ENCODE measurements at places on chromosomes 1 and 21.

DNA sequence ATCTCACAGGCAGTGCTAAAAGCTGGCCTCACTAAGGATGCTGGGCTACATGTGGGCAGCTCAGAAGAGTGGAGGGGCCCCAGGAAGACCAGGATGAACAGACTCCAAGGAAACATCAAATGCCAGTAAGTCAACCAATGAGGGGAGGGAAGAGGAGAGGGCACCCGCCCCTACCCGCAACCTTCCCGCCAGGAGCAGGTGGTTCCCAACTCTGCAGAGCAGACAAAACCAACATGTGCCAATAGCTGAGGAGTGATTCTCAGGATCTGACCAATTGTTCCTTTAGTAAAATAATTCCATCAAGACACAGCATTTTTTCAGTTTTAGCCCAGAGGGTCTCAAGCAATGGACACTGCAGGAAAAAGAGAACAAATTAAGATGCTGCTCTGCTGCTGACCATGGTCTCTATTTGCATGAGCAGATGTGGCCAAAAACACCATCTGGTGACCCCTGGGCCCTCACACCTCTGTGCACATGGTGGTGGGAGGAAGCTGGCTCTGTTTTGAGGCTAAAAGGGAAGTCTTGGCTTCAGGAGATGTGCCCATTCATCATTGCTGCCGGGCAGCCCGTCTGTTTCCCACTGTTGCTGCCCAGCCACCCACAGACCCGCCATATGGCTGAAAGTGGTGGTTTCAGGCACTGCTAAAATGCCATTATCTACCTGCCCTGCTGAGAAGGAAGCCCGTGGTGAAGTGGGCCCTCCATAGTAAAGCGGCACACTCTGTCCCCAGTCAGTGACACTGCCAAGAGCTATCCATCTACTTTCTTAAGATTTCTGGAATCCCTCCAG, 231.8 kb downstream of the KCNH1 start:
- DNase-seq: no peak

DNA sequence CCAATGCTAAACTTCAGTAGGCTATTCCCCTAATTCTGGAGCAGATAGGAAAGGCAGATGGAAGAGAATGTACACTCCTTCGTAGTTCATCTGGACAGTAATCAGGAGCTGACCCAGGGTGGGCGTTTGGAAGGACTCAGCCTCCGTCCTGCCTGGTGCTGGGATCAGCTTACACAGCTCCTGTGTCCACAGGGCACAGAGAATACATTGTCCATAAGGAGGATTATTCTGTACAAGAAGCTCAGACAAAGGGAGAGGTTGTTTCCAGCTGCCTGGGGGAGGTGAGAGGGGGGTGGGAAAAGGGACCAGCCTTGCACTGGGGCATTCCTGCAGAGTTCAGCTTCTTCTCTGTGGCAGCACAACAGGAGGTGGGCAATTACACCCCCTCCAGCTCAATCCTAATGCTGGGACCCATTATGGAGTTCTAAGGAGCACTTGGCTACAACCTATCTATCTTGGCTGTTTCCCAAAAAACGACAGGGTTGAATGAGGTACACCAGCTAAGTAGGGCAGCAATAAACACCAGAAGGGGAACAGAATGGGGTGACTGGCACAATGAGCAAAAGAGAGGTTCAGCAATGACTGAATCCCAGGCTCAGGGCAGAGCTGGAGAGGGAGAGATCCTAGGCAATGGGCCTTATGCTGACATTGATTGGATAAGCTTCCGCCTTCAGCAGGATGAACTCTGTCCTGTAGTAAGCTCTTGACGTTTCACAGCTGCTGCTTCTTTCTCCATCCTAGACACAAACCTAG, 7.4 kb downstream of the MED8 start:
- DNase-seq: no peak

DNA sequence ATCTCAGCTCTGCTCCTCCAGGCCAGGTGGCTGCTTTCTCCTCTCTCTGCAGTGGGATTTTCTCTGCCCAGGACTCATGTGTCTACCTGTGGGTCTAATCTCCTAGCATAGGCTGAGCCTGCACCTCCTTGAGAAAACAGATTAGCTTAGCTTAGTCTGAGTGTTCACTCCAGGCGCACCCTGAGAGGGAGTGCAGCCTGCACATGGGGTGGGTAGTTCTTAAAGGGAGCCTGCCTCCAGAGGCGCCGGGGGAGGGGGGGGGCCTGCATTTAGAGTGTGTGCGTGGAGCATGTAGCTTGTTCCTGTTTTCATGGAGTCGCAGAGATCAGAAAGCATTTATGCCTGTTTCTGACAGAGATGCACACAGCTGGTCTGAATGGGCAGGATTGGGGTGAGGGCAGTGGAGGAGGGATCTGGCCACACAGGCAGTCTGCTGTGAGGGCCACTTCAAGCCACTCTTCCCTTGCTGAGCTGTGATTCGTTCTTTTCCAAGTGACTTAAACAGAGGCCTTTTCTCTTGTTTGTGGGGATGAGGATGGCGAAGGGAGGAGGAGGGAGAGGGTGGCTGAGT, 45.2 kb downstream of the GALNT2 start:
- no peak for DNase-seq

- peak; percentile 34 for DNase-seq
Measured at GRCh38 chr1:64469977-64470664, at the start of gene CACHD1. Gene CACHD1 (plus strand): TSS chr1:64470129. CDS start chr1:64470745, 616 bp downstream.

DNA sequence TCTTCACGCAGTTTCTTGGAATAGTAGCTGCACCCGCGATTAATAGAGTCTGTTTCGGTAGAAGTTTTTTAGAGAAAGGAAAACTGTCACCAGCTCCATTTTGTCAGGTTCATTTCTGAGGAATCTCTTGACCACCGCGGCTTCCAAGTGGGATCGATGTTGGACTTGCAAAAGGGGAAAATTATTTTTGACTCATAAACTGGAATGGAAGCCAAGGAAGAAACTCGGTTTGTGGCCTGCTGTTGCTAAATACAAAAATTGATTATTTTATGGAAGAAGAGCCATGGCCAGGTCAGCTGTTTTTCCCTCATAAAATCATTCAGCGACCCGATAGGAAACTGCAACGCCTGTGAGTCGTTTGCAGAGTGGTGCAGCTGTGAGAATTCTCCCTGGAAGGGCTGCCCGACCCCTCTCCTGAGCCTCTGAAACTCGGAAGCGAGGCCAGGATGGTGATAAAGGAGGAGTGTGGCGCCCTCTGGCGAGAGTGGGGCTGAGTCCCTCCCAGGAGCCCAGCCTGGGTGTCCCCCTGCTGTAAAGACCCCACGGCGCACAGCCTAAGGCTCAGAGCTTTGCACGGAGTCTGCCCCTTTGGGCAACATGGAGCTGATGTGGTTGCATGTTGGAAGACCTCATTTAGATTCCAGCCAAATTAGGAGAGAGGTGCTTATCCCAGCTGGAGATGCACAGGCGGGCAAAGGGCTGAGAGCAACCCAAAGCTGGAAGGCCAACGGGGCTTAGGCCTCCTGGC, 83.6 kb upstream of the SLC25A33 start:
- DNase-seq: no peak

GRCh38 chr1:8554956-8555534, 237.1 kb downstream of the SLC45A1 start:
- DNase-seq: no peak

GRCh38 chr1:1315435-1315954, 7.1 kb downstream of the PUSL1 start:
- DNase-seq: no peak

- DNase-seq: no peak
Measured at GRCh38 chr1:14912839-14913481, 240.6 kb upstream of the TMEM51 start.

DNA sequence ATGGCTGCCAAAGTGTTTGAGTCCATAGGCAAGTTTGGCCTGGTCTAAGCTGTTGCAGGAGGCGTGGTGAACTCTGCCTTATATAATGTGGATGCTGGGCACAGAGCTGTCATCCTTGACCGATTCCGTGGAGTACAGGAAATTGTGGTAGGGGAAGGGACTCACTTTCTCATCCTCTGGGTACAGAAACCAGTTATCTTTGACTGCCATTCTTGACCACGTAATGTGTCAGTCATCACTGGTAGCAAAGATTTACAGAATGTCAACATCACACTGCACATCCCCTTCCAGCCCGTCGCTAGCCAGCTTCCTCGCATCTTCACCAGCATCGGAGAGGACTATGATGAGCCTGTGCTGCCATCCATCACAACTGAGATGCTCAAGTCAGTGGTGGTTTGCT, 215.8 kb upstream of the JUN start:
- DNase-seq: no peak

DNA sequence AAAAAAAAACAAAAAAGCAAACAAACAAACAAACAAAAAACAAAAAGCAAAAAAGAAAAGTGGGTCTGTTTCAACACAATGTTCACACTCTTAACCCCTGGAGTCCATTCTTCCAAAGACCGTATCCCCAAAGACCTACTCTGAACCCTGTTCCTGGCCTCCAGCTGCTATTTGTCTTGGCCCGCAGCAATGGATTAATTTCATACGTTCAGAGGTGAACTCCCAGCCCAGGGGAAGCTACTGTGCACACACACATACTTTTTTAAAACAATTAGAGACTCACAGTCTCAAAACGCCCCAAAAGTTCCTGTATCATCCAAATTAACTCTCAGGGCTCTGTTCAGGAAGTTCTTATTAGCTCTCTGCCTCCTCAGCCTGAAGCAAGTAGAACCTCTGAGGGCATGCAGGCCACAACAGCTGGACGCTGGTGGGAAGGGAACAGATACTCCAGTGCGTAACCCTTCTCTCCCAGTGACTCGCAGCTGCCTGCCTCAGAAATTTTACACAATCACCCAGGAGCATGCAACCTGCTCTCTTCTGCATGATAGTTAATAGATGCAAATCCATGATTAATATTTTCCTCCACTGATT, 395.4 kb downstream of the RRAGC start:
- DNase-seq: no peak

- peak; percentile 72 for DNase-seq
Measured at GRCh38 chr1:201999625-202000238, 10.7 kb upstream of the ELF3 start.

DNA sequence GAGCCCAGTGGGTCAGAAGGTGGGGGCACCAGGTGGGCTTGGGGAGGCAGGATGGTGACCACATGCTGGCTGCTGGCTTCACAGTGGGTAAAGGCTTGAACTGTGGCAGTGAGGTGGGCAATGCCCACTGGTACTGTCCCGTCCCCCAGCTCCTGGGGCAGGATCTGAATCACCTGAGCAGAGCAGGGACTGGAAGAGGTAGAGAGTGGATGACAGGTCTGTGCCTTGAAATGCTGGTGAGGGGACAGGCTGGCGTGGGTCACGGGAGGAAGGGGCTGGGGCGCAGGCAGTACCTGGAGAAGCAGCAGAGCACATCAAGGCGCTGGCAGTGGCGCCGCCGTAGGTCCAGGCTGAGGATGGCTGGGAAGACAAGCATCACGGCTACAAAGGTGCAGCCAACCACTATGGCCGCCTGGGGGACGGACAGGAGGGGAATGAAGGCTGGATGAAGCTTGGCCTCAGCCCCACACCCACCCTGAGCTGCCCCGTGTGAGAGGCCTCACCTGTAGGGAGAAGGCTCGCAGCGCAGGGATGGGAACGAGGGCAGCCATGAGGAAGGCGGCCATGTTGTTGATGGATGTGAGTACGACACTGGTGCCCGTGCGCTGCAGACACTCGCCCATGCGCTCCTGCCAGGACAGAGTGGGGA, 14.9 kb downstream of the PTCH2 start:
- no peak for DNase-seq

GRCh38 chr1:11364170-11364569, 91.2 kb downstream of the UBIAD1 start:
- DNase-seq: no peak

GRCh38 chr1:200831091-200831490, 41.7 kb upstream of the GPR25 start:
- no peak for DNase-seq

DNA sequence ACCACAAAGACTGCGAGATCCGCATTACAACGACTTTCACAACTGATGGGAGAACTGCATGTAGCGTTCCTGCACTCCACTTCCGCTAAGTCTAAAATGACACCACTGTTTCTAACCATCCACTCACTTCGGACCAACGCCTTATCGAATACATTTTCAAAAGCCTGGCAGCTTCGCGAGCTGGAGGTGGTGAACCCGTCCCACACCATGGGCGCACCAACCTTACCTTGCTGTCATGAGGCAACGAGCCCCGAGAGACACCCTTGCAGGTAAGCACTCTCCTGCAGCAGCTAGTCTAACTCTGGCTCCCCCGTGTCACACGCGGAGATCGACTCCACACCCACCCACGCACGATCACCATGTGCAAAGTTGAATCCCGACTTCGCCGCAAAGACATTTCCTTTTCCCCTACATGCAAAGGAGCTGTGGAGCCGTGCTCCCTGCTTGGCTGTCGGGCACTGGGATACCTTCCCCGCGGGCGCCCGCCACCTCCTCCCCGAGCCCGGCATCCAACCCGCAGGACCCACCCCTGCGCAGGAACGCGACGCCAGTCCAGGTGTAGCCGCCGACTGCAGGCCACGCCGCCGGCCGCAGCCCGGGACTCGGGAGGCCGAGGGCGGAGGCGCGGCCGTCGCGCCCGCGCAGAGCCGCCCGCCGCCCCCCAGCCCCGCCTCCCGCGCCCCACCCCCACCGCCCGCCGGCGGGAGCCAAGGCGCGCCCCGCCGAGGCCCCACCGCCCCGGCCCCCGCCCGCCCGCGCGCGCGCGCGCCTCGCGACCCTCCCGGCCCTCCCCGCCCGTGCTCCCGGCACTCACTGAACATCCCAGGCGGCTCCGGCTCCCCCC, 629 bp downstream of the TAF5L start:
- DNase-seq: no peak

DNA sequence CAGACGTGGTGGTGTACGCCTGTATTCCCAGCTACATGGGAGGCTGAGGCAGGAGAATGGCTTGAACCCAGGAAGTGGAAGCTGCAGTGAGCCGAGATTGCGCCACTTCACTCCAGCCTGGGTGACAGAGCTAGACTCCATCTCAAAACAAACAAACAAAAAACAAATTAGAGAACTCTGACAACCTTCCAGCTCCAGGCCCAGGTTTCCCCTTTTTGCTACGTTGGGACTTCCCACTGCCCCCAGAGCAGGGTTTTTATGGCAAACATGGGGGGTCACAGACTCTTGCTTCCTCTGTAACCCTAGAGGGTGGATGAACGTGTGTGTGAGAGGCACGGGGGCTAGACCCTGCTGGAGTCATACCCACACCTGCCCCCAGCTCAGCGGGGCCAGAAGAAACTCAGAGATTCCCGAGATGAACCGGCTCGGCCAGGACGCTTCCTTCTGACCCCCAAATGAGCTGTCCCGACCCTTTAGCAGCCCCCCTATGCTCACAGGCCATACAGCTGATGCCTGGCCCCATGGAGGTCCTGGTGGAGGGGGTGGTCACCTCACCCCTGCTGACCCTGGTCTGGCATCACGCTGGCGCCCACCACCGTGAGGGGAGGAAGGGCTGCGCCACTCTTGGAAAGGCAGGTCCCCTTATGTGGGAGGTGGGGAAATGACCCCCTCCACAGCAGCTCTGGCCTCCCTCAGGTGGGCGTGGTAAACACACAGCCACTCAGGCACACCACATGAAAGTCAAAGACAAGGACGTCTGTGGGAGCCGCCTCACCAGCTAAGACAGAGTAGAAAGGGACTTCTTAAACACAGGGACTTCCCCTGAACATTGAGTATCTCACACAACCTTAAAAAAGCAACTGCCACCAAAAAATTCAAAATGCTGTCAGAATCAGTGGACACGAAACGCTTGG, 7.1 kb downstream of the GPR157 start:
- no peak for DNase-seq

- DNase-seq: no peak
Measured at GRCh38 chr1:232454227-232454886, 175.6 kb downstream of the SIPA1L2 start.

All from NCI-H2081 treated with DMSO at 0.1 percent for 48 hours (cell line).